Fibroblast of skin of right quadriceps (primary cell): ENCODE measurements at places on chromosomes 6 and 20.

DNA sequence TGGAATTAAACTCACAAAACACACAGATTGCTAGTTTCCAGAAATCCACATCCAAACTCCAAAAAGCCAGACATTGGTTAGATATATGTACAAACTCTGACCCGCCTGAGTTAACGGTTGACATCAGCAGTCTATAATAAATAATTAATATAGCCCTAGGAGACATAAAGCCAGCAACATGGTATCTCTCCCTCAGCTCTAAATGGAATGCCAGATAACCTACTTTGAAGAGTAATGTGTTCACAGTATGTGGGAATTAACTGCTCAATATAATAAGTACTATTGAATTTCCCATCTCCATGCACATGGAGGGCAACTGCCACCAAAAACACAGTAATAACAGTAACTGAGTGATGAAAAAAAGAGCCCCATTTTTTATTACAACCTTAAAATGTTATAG lies 383.2 kb downstream of the CD83 start:
- no peak for DNase-seq

DNA sequence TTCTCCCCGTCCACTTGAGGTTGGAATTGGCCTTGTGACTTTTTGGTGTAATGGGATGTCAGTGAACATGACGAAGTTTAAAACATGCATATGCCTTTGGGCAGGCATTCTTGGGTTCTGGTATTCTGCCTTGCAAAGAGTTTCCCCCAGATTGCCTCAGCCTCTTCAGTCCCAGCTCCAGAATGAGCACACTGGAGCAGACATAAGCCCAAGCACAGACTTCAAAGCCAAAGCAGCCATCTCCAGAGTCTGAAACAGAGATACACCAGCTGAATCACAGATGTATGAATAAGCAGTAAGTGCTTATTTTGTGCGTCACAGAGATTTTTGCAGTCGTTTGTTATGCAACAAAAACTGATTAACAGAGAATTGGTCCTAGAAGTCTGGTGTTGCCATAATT lies 546.0 kb downstream of the FRK start:
- peak; percentile 92 for DNase-seq

GRCh38 chr6:118198746-118199145 lies 291.7 kb downstream of the SLC35F1 start:
- DNase-seq = no peak

DNA sequence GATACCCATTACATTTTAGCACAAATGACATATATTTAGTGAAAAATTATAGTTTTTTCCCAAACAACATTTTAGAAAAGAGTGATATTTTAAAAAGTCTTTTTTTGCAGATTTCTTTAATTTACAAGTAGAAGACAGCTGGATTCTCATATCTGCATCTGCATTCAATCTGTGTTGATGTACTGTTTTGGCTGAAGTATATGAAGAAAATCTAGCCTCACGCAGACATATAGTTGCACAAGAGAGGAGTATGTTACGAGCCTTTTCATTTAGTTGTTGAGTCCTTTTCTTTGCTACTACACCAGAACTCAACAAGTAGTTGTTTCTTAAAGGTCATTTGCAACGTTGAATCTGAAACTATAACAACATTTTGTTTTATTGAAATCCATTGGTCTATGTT lies 314.3 kb upstream of the SUPT3H start:
- DNase-seq = no peak

- no peak for DNase-seq
Measured at GRCh38 chr6:166737261-166737660, 110.2 kb upstream of the RPS6KA2 start.

DNA sequence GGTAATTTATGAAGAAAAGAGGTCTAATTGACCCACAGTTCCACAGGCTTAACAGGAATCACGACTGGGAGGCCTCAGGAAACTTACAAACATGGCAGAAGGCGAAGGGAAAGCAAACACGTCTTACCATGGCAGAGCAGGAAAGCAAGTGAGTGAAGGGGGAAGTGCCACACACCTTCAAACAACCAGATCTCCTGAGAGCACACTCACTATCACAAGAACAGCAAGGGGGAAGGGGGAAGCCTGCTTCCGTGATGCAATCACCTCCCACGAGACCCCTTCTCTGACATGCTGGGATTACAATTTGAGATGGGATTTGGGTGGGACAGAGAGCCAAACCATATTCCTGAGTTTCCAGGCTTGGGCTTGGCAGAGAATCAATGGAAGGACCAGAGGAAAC lies 124.1 kb upstream of the RAB32 start:
- no peak for DNase-seq

GRCh38 chr6:136160250-136160649 lies 89.9 kb downstream of the MTFR2 start:
- DNase-seq = no peak

DNA sequence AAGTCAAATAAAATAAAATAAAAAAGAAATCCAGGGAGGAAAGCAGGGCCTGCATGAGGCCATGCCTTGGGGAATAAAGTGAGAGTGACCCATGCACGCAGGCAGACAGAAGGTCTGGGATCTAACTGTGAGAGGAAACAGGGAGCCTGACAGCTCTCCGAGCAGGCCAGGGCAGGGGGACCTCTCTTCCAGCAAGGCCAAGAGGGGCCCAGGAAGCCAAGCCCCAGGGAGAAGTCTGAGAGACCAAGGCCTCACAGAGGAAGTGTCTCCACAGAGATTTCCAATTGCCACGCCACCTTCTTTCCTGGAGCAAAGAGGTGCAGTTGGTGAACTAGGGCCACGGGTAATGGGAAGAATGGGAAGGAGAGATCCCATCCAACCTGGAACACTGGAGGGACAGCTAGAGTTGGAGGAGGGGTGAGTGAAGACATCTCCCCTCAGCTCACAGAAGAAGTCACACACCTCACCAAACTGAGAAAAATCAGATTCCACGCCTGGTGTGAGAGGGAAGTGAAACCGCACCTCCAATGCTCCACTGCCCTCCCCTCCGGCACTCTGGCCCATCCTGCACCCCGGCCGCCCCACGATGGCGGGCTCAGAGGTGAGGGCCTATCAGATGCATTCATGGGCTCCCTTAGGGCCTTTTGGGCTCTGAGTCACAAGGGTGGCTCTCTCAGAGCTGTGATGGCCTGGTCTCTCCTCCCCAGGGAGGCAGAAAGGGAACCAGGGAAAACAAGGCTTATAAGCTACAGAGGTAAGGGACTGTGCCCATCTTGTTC lies 25.1 kb upstream of the TAF8 start:
- DNase-seq = no peak

DNA sequence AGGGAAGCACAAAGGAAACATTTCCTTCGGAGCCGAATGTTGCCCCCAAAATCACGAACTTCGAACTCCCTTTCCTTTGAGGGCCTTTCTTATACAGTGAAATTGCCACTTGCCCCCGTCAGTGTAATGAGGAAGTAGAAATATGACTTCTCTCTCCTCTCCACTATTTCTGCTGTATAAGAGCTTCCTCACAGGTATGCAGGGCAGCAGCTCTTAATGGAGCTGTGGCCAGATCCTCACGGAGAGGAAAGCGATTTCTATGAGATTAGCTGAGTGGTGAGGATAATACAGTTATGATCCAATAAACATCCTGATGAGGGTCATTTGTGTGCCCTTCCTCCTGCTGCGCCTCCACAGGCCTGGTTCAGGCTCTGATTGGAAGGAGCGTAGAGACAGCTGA lies 10.8 kb upstream of the CPNE5 start:
- DNase-seq = no peak

GRCh38 chr6:166640342-166641043 lies 13.4 kb upstream of the RPS6KA2 start:
- DNase-seq = no peak

GRCh38 chr20:8129211-8129976 lies 2.7 kb upstream of the PLCB1 start:
- no peak for DNase-seq

DNA sequence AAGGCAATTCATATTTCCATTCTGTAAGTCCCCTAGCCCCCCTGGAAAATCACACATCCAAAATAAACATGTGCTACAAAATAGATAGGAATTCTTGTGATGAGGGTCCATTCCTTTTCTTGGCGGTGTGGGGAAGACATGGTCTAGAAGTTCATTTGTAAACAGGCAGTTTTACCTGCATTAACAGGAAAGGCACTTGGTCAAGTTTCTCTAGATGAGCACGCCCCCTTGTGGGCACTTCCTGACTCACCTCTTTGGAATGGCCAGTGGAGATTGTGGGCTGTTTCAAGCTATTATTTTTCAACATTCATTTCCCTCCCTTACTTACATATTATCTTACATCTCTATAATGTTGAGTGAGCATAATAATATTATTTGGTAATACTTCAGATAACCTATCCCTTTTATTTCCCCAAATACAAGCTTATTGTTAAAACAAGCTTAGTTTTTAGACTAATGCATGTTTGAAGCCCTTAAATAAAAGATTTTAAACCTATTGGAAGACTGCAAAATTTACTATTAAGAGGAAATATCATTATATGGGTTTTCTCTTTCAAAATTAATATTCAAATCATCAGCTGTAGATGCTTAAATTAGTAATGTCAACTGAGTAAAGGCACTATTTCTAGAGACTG lies 92.1 kb downstream of the TASP1 start:
- DNase-seq = peak; percentile 67

DNA sequence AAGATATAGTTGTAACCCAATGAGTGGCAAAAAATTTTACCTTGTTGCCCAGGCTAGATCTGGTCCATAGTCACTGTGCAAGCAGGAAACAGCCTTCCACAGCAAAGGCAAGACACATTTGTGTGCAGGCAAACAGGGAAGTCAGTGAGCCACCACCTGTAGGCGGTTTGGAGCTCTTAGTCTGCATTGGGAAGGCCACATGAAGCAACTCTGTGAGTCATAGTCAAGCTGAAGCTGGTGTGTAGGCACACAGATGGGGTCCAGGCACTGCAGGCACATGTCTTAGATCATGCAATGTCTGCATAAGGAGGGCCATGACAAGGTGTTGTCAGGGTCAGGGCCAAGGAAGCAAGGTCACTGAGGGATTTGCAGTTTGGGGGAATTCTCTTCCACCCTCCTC lies 543.2 kb upstream of the EPHA7 start:
- DNase-seq = no peak

- DNase-seq = no peak
Measured at GRCh38 chr6:40394381-40394780, 192.8 kb downstream of the LRFN2 start.

GRCh38 chr20:58584051-58584824 lies 66.8 kb upstream of the STX16 start:
- no peak for DNase-seq

DNA sequence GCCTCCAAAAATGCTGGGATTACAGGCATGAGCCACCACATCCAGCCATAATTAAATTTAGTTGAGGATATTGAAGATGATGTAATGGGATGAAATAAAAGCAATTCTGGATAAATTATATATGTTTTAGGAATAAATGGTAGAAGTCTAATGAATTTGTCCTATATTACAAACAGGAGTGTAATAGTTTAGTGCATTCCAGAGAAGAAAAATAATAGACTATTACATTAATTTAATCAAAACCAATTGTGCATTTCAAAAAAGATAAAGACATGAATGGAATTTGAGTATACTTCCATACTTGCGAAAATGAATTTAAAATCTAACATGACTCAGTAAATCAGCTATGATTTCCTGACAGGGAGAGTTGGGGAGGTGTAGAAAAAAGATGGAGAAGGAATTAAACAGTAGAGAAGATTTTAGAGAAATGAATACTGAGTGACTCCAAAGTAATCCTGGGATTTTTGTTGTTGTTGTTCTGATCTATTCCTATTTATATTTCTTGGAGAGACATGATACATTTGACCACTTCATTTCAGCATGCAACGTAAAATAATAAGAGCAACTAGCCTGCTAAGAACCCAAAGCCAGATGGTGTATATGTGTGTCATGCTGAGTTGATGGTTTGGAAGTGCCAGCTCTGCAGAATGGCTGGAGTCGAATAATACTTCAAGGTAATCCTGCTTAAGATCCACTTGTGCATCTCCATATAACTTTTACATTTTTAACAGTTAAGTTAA lies 67.4 kb downstream of the AIG1 start:
- DNase-seq = no peak

GRCh38 chr6:15505463-15505918 lies 157.3 kb downstream of the DTNBP1 start:
- no peak for DNase-seq

DNA sequence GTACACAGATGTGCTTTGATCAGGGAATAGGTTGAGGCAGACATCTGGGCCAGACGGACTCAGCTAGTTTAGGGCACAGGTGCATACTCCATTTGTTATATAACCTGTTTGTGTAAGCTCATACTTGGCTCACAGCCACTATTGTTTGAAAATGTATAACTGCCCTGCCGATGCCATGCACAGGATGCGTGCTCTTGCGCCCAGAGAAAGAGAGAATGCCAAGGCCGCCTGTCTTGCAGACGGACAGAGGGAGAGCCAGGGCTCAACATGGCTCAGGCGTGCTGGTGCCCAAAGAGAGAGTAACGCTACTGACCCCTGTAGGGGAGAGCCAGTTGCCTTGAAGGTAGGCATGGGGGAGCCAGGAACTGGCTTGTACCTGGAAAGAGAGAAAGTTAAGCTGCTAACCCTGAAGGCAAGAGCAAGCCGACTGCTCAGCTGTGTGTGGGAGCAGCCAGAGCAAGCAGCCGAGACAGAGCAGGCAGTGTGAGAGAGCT lies 57.7 kb downstream of the FAM229B start:
- DNase-seq = no peak

DNA sequence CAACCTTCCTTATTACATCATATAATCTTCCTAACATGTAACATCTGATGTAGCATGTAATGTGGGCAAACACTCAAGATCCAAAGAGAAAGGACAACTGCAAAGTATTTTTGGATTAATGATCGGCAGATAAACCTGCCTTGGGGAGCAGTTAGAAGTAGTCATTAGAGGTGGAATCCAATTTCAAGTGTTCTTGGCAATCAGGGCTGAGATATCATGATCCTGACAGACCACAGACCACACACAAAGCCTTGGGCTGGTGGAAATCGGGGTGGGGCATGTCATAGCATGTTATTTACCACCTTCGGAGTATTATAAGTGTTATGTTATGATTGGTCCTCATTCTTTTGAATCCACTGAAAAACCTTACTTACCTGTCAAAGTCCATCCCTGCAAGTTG lies 16.3 kb downstream of the NCOA5 start:
- no peak for DNase-seq

GRCh38 chr20:44959638-44960102 lies 527 bp downstream of the TOMM34 start:
- peak; percentile 59 for DNase-seq

GRCh38 chr20:9286501-9287461 lies 217.9 kb downstream of the PLCB4 start:
- peak; percentile 21 for DNase-seq

DNA sequence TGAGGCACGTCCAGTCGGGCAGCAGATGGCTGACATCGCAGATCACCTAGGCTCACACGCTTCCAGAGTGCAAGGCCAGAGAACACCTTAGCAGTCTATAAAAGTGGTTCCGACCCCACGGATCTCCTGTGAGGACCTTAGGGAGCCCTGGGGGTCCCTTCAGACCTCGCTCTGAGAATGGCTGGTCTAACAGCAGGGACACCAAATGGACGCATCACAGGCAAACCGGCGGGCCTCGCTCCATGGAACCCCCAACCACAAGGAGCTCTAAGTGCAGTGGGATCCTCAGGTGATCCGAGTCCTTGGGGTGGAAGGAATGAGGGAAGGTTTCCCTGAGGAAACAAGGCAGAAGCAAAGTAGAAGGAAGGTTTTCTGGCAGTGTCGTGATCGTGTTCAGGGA lies 135.4 kb downstream of the SMOC2 start:
- DNase-seq = no peak

GRCh38 chr6:100177956-100178355 lies 183.9 kb upstream of the MCHR2 start:
- no peak for DNase-seq
